Stimulated activated CD8-positive, alpha-beta memory T cell treated with anti-CD3 and anti-CD28 coated beads, Interleukin-4, amount 100 ng/mL, for 48 hours (primary cell): ENCODE measurements at places on chromosomes 2 and 18.

- DNase-seq, result no peak
Observed at GRCh38 chr2:58543442-58543841, 302.3 kb upstream of the FANCL start.

GRCh38 chr2:230124757-230125431 lies 56.2 kb upstream of the SLC16A14 start:
- peak; percentile 33 for DNase-seq

DNA sequence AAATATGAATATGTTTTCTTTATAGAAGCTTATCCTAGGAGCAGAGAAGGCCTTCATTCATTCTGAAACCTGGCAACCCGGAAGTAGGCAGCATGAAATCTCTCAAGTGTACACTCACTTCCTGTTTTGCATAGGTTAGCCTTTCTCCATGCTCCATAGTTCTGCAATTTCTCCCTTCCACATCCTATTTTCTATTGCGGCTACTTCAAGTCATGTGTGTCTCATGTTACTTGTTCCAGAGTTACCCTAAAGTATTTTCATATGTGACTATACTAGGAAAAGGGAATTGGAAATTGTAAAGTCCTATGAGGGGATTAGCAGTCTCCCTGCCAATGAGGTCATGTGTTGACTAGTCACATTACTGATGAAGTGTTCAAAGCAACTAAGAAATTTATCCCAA lies 320.6 kb downstream of the NCKAP5 start:
- DNase-seq, result no peak

GRCh38 chr2:9018534-9018933 lies 15.1 kb upstream of the MBOAT2 start:
- DNase-seq, result no peak

- peak; percentile 76 for DNase-seq
Observed at GRCh38 chr2:121080013-121080772, 204.8 kb downstream of the TFCP2L1 start.

GRCh38 chr2:112118148-112118547 lies 20.0 kb upstream of the FBLN7 start:
- no peak for DNase-seq

DNA sequence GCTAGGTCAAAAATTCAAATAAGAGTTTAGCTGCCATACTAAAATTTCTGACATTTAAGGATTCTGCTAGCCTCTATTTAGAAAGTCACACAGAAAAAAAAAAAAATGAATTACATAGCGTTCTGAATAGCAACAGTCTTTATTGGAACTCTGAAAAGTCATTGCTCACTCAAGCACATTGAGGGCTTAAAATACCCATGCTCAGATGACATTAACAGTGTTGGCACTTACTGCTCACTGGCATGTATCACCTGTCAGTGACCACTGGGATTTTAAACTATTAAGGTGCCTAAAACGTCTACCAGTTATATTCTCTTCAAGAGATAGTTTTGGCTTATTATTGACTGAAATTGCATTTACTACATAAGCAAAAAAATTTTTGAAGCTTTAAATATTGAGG lies 468.0 kb upstream of the SPHKAP start:
- no peak for DNase-seq

- DNase-seq, result no peak
Observed at GRCh38 chr2:100561191-100561590, 1.6 kb upstream of the PDCL3 start.

- no peak for DNase-seq
Observed at GRCh38 chr2:162731917-162732804, 106.4 kb downstream of the KCNH7 start.
